ENCODE measurements at places on chromosomes 12 and 14.

DNA sequence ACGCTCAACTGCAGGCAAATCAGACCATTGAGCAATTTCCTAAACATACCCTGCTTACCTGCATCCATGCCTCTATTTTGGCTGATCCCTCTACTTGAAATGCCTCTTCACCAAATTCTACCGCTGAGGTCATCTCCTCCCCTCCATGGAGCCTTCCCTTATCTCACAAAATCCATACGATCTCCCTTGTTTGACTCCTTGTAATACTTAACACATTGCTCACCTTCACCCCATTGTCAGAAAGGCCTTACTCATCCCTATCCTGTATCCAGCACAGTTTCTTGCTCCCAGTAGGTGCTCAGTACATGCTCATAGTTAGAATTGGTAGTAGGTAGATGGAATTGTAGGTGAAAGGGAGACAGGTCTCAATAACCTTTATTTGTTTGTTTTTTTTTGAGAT is 5.4 kb downstream of the DDN start:
- DNase-seq, result no peak

DNA sequence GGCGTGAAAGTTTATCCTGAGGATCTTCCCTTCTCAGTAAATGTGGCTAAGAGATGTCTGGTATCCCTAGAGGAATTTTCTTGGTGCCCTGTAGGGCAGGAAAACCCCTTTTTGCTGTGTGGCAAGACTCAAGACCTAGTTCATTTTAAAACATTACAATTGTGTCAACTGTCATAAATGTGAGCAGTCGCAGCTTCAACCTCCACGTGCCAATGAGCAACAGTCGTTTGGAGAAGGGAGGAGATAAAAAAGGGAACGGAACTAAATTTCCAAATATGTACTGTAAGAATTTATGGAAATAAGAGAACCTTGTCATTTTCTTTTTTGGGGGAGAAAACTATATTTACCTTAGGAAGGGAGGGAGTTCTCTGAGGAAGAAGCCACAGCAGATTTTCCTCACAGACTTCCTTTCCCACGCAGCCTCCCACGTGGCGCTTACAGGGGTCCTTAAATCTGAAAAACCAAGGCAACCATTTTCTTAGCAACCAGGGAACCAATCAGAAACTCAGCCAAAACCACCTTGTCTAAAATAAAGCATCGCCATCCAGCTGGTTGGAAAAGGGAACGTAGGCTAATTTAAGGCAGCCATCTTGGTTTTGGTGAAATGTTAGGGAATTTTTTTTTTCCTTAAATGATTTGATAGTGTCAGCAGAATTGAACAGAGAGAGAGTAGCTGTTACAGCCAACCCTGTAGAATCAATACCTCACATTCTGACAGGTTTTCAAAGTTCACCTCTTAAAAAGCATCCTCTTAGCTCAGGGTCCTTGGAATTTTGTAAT is 99.1 kb downstream of the FIGNL2 start:
- DNase-seq, result no peak

DNA sequence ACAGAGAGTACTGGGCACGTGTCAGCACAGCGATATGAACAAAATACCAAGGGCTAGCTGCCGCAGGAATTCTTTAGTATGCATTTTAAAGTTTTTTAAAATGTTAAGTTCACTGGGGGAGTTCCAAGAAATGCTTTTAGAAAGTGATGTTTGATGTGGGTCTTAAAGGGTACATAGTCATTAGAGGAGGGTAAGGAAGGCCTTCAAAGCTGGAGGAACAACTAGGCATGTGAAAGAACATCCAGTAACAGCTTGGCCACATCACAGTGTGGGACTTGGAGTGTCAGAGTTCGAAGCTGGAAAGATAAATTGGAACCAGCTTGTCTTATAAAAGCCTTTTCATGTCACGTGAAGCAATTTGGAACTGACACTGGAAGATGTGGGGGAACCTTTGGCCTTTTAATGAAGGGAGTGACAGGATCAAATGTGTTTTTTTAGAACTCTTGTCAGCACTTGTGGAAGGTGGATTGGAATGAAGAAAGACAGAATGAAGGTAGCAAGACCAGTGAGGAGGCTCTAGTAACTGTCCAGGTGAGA is 57.7 kb downstream of the WDR20 start:
- DNase-seq, result no peak

- DNase-seq, result no peak
Measured at GRCh38 chr14:76306131-76306530, 69.8 kb upstream of the ESRRB start.

DNA sequence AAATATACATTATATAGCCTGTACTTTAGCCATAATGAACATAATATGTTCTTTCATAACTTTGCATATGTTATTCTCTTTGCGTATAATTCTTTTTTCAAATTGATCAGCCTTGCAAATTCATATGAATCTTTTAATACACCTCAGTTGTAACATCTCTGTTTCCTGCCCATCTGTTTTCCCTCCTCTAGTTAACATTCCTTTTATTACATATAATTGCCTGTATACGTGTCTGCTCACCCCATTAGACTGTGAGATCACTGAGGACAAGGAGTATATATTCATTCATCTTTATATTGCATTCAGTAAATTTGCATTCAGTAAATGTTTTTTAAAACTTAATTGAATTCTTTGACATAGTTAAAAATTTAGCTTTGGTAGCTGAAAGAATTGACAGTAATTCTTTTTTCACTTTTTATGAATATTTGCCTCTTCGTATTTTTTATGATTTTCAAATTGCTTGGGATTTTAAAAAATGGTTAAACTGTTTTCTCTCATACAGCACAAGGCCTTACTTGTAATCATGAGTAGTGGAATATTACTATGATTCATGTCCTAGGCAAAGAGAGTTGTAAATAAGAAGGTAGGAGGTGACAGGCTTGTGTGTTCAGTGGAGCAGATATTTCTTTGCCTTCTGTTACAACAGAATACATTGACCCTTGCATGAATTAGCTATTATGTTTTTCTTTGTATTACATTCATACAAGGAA is 32.8 kb upstream of the KLHL42 start:
- DNase-seq, result no peak

- no peak for DNase-seq
Measured at GRCh38 chr12:54393207-54393609, 8.7 kb upstream of the ZNF385A start.

DNA sequence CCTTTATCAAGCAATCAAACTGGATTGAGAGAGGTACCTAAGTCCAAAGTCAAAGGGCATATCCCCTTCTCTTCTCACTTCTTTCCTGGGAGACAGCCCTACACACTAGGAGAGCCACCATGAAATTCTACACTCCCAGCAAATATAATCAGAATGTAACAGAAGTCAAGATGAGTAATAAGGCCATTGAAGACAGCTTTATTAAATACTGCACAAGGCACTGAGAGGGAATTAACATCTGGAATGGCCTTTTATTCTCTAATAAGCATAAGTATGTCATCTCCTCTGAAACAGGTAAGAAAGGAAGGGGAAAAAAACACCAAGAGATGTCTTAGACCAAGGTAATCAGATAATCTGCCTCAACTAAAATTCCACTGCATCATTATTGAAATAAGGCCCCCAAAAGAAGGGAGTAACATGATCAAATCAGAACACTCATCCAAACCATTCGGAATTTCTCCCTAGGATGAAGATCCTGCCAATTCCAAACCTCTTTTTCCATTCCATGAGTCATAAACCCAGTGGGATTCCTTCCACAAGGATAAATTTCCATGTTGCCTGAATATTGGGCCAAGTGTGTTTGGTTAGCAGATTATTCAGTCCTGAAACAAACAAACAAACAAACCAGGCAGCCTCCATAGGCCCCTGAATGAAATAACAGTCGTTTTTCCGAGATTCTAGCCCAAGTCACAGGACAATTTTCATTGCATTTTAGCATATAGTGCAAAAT is 19.9 kb downstream of the SLC35F4 start:
- no peak for DNase-seq

DNA sequence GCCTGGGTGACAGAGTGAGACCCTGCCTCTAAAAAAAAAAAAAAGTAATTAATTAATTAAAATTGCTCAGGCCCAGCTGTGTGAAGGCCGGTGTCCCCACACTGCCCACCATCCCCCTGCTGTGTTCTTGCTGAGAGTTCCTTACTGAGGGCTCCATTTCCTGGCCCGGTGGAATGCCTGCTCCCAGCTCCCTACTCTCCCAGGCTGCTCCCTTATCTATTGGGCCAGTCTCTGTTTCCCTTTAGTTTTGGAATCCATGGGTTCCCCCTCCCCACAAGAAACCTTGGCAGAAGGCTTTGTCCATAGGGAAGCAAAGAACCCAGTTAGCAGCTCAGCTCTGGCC is 19.0 kb downstream of the MLXIP start:
- DNase-seq, result no peak

- DNase-seq, result no peak
Measured at GRCh38 chr14:21069388-21070082, 569 bp upstream of the ARHGEF40 start.

DNA sequence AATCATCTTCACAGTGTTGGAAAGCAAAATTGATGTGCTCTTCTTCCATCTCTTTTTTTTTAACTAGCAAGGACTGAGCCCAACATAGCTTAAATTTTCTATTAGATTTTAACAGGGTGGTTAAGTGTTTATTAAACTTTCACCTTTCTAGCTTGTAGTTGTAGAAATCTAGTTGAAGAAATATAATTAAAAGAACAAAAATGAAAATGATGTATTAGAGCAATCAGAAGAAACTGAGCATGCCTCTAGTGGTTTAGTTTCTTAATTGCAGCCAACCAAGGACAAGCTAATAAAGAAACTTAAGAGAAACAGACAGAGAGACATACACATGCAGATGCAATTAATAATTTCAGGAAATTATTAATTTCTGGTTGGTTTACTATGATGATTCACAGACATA is 673.0 kb upstream of the LMO3 start:
- no peak for DNase-seq

- peak; percentile 37 for DNase-seq
Measured at GRCh38 chr14:92726135-92726932, 22.1 kb downstream of the LGMN start.

- no peak for DNase-seq
Measured at GRCh38 chr12:32087306-32087705, 19.3 kb upstream of the BICD1 start.

DNA sequence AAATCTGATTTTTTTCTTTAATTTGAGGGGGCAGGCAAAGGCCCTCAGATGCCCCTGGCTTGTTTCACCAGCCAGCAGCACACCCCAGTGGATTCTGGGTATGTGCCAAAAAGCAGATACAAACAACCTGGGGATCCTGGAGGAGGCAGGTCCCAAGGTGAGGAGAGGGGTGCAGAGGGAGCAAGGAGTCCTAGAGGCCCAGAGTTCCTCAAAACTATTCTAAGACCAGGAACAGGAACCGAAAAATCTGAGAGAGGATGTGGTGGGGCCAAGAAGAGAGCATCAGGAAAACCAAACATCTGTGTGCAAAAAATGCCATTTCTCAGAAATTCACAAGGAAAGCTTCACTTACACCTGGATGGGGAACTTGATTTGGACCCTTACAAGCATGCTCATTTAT is 8.2 kb downstream of the KCNA5 start:
- DNase-seq, result no peak

- peak; percentile 70 for DNase-seq
Measured at GRCh38 chr12:117212563-117213190, 22.4 kb upstream of the FBXO21 start.

DNA sequence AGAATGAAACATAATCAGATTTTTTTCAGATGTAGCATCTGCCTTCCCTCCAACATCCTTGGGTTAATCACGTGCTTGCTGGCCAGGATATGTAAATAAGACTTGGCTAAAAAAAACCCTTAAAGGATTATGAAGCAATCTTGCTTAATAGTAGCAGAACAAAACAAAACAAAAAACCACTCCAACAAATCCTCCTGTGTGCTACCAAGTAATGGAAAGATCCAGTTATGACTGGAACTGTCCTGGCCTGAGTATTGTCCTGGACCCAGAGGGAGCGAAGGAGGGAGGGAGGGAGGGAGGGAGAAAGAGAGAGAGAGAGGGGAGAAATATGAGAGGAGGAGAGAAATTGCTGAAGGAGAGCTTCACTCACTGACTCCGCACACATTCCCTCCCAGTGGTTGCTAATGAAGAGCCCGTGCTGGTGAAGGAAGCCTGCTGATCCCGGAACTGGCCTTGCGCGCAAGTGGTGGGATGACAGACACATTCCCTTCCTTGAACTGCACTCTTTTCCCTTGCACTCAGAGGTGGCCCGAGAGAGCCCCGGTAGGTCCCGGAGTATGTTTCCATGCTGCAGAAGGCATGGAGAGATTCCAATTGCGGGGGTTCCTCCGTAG is 57.2 kb downstream of the HMGA2 start:
- DNase-seq, result no peak

DNA sequence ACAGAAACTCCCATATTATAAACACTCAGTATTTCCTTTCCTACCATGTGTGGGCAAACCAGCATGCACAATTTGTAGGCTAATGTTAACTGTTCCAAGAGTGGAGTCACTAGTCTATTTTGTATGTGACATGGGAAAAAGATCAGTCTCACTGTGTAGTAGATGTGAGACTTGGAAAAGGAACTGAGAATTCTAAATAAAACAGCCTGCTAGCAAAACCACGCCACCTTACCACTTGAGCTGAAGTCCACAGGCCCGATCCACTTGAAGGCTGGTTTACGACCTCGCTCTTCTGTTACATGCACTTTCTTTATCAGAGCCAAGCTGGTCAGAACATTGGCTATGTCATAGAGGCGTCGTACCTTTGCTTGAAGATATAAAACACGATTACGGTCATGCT is 22.5 kb downstream of the E2F7 start:
- DNase-seq, result no peak

- DNase-seq, result no peak
Measured at GRCh38 chr14:34347683-34348082, 114.4 kb downstream of the SPTSSA start.

GRCh38 chr12:19910681-19911080 is 457.7 kb upstream of the PDE3A start:
- no peak for DNase-seq

DNA sequence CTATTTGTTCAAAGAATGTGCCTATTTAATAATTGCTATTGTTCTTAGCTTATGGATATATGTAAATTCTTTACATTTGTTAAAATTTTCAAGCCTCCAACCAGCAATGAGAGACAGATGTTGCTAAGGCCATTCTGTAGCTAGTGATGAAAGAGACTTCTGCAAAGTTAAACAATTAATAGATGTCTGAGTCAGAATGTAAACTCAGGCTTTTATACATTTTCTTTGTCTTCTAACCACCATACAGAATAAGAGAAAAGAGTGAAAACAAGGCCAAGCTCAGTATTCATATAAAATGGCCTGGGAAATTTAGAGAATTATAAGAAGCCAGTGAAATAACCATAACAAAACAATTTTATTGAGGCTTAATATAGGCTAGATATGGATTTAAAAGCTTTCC is 1102.3 kb upstream of the SEL1L start:
- no peak for DNase-seq

Data from activated naive CD4-positive, alpha-beta T cell treated with anti-CD3 and anti-CD28 coated beads, Interleukin-2, amount 10 ng/mL, durations not matched to agents 7 days and 5 days (primary cell).